ENCODE measurements at places on chromosomes 2 and 18.

DNA sequence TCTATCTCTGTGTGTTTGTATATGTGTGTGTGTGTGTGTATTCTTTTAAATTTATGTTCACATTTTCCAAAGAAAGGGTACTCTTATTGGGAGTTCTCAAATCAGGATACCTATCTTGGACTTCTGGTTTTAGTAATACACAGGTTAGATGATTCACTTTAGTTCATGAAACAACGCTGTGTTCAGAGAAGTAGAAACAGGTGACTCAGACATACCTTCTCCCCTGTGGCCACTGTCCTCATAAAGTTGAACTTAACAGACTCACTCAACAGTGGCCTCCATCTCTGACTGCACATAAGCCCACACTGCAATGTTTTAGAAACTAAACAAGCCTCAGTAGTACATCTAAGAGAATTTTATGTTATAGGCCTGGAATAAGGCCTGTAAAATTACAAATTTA, 566.6 kb upstream of the VRK2 start:
- no peaks in the 10 kb centered on the region for H3K4me1 ChIP-seq
- no peak for DNase-seq
- H3K4me3 ChIP-seq, result no peak overlapping the region
- no peak overlapping the region for H3K27ac ChIP-seq
- H3K27me3 ChIP-seq, result no peaks in the 10 kb centered on the region

DNA sequence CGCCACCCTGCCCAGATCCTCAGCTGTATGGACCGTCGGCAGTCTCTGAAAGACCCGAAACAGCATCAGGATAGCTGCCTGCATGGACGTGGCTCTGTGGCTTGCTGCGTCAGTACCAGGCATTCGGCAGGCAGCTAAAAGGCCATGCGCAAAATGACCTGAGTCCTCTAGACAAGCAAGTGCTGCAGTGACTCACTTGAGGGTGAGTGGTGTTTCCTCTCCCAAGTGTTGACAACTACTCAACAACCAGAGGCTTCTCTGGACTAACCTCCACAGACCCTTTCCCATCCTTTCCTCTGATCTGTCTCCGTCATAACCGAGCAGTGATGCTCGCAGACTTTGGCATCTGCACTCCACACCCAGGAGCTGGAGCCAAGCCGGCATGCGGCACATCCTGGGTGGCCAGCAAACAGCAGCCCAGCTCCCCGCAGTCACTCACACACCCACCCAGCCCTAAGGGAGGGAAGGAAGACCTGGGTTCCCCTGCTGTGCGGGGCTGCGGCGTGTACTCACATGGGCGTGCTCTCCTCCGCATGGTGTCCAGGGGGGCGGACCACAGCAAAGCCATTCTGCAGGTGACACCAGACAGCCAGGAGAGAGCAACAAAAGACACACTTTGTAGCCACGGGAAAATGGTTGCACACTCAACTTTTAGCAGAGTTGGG, 239.3 kb downstream of the TWIST2 start:
- H3K4me3 ChIP-seq, result no peak overlapping the region
- peaks cover 5% of the 10 kb centered on the region for H3K27me3 ChIP-seq
- peak overlapping the region; percentile 43 for H3K27ac ChIP-seq
- peaks cover 4% of the 10 kb centered on the region for H3K36me3 ChIP-seq

DNA sequence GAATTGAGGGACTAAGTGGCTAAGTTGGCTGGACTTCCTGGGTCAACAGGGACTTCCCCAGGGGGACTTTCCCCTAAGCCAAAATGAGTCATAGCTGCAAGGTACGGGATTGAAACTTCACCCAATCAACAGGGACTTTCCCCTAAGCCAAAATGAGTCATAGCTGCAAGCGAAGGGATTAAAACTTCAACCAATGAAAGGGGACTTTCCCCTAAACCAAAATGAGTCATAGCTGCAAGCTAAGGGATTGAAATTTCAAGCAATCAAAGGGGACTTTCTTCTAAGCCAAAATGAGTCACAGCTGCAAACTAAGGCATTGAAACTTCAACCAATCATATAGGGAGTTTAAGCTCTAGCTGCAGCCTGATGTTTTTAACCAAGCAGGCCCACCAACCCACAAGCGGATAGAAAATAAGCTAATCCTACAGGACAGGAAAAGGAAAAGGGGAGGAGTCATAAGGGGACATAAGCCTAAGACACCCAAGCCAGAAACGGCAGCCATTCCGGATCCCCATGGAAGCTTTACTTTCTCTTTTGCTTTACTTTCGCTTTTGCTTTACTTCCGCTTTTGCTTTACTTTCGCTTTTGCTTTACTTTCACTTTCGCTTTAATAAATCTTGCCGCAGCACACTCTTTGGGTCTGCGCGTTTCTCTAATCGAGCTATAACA, 1375.4 kb upstream of the CELF4 start:
- no peak overlapping the region for H3K27ac ChIP-seq
- H3K27me3 ChIP-seq, result no peaks in the 10 kb centered on the region
- DNase-seq, result no peak
- H3K4me1 ChIP-seq, result no peaks in the 10 kb centered on the region

DNA sequence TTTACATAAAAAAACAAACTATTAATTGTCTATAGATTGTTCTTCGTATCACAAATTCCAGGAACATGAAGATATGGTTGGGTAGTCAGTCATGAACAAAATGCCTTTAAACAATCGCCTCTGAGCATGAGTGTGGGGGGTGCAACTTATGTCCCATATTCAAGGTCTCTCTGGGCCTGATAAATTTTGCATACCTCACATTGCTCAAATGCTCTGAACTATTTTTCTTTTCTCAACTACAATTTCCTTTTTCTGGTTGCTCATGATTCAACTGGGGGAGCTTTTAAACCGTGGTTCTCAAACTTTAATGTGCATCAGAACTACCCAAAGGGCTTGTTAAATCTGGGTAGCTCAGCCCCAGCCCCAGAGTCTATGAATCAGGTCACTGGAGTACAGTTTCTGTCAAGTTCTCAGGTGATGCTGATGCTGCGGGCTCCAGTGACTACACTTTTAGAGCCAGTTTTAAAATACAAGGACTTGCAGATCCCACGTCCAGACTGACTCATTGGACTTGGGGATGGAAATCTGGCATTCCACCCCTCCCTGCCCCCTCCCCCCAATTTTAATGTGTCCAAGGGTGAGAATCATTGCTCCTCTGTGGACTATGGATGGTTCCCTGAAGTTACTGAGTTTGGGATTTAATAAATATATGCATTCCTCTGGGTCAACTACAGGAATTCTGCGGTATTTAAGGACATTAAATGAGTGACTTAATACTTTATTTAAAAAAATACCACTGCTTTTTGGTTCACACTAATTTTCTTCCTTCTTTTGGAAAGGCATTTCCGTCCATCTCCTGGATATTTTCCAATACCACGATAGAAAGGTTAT, 1.5 kb upstream of the GPD2 start:
- H3K27me3 ChIP-seq, result peaks cover 2% of the 10 kb centered on the region
- peak overlapping the region; percentile 87 for H3K27ac ChIP-seq
- peak overlapping the region; percentile 78 for H3K4me3 ChIP-seq
- H3K36me3 ChIP-seq, result no peaks in the 10 kb centered on the region

DNA sequence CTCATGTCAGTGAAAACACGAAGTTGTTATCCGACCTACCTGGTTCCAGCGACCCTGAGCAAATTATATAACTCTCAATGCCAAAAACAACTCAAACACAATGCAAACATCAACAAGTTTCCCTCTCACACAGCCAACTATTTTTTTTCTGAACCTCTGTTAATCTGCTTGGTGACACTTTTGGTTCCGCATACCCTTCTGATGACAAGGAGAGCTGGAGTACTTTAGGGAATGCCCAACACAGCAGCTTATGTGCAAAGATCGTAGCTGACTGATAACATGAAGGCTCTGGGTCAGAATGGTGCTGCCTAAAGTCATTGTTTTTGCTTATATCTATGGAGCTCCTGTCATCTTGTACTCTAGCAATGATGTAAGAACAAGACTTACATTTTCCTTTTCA, 72.7 kb upstream of the CCDC68 start:
- no peak overlapping the region for H3K27ac ChIP-seq
- H3K27me3 ChIP-seq, result no peaks in the 10 kb centered on the region
- no peak for DNase-seq
- no peaks in the 10 kb centered on the region for H3K4me1 ChIP-seq

DNA sequence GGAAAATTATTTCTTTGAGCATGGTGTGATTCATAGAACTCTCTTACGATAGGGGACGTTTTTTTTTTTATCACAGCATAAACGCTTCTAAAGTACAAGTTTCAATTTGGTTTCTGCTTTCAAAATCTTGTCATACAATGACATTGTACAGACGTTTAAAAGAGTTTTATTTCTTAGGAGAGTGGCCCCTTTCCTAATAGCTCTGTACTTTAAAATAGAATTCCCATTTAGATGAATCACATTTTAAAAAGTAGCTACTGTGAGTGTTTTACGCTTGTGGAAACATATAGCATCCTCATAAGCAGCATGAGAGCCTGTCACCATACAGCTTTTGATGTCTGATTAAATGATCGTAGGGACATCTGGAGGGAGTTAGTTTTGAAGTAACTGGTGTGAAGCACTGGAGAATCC, 510.9 kb downstream of the PARD3B start:
- H3K4me1 ChIP-seq, result no peaks in the 10 kb centered on the region
- H3K36me3 ChIP-seq, result no peaks in the 10 kb centered on the region
- DNase-seq, result no peak
- no peak overlapping the region for H3K27ac ChIP-seq
- H3K4me3 ChIP-seq, result no peak overlapping the region
- H3K27me3 ChIP-seq, result no peaks in the 10 kb centered on the region

DNA sequence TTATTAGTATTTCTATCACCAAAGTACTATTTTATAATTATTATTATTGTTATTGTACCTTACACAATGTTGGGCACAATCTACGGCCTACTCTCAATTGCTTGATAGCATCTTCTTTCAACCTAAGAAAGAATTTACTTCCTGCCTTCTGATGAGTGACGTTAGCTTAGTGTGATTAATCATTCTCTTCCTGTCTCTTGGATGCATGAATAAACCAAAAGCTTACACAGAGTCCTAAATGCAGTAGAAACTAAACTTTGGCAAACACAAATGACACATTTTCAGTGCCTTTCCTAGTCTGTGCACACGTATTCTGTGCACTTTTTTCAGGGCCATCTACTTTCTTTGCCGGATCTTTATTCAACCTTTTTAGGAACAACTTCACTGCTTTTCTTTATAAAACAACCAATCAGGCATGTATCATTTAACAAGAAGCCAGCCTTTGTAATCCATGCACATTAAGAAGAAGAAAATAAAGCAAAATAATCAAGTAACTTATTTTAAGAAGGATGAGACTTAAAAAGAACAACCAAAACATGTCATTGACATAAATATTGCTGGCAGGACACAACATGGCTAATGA, 19.1 kb downstream of the TRAK2 start:
- H3K27me3 ChIP-seq, result no peaks in the 10 kb centered on the region
- DNase-seq, result no peak
- H3K27ac ChIP-seq, result no peak overlapping the region
- H3K4me3 ChIP-seq, result no peak overlapping the region

- H3K27ac ChIP-seq, result no peak overlapping the region
- H3K4me1 ChIP-seq, result peaks cover 11% of the 10 kb centered on the region
- peak; percentile 86 for DNase-seq
- H3K4me3 ChIP-seq, result no peak overlapping the region
- H3K36me3 ChIP-seq, result no peaks in the 10 kb centered on the region
- H3K27me3 ChIP-seq, result peaks cover 4% of the 10 kb centered on the region
Measured at GRCh38 chr2:1550658-1551316, 137.5 kb downstream of the TPO start.

DNA sequence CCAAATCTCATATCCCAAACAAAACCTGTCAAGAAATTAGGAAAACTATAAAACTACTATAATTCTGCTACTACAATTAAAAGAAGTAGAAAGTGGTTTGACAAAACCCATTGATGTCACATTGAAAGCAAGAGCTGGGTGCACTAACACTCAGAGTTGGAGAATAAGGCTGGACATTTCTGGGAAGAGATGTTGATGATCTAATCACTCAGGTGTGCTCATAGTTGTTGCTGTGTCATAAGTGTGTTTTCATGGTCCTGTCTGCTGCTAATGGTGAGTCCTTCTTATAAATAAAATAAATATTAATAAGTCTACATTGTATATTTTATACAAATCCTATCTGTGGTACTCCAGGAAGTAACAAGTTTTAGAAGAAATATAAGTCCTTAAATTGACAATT, 168.2 kb upstream of the LRP1B start:
- H3K27ac ChIP-seq, result no peak overlapping the region
- H3K36me3 ChIP-seq, result no peaks in the 10 kb centered on the region
- no peak for DNase-seq
- no peaks in the 10 kb centered on the region for H3K4me1 ChIP-seq
- H3K4me3 ChIP-seq, result no peak overlapping the region

GRCh38 chr2:38527338-38528007, 75.3 kb downstream of the HNRNPLL start:
- no peaks in the 10 kb centered on the region for H3K36me3 ChIP-seq
- H3K27me3 ChIP-seq, result peaks cover 12% of the 10 kb centered on the region
- H3K4me3 ChIP-seq, result peak overlapping the region; percentile 82
- H3K27ac ChIP-seq, result peak overlapping the region; percentile 68
- no peak for DNase-seq
- peaks cover 25% of the 10 kb centered on the region for H3K4me1 ChIP-seq

GRCh38 chr18:79964330-79965118, at the start of gene HSBP1L1:
Gene HSBP1L1 (plus strand): TSS chr18:79964643. CDS start chr18:79964736, 93 bp downstream.
- H3K27ac ChIP-seq, result no peak within 1 kb of the TSS
- H3K4me3 ChIP-seq, result peak within 1 kb of the TSS; percentile 61
- peaks cover 10% of the 10 kb centered on the region for H3K4me1 ChIP-seq

DNA sequence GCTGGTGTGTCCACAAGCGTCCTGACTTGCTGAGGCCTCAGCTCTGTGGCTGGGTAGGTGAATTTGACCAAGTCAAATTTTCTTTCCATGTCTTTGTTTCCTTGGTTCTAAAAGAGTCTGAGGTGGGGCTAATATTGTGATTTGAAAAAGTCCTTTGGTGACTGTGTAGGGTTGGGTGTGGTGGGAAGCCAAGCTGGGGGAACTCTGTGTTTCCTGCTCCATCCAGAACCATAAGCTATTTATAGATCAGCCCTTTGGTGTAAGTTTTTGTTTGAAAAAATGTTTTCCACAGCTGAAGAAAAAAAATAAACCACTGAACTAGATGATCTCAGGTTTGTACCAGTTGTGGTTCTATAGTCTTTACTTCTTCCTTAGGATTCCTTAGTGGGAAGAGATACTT, 462.7 kb downstream of the TGIF1 start:
- peaks cover 2% of the 10 kb centered on the region for H3K27me3 ChIP-seq
- H3K36me3 ChIP-seq, result no peaks in the 10 kb centered on the region
- H3K27ac ChIP-seq, result no peak overlapping the region
- peaks cover 13% of the 10 kb centered on the region for H3K4me1 ChIP-seq

- H3K27me3 ChIP-seq, result no peaks in the 10 kb centered on the region
- no peak for DNase-seq
- H3K4me3 ChIP-seq, result no peak overlapping the region
Measured at GRCh38 chr2:201404699-201405280, 46.5 kb downstream of the TRAK2 start.

DNA sequence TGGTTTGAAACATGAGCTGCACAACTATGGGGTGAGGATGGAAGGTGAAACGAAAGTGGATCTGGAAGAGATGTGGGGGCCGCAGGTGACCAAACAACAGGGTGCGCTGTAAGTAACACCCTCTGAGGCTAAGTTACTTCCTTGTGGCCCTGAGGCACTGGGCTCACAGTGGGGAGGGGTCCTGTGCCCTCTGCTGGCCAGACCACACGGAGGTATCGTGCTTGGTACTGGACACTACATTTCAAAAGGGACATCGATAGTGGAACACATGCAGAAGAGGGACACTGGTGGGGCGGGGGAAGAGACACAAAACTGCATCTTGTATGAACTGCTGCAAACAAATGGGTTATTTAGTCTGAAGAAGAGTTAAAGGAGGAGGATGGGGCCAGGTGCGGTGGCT, 110.6 kb downstream of the CLIP4 start:
- no peak for DNase-seq
- peaks cover 9% of the 10 kb centered on the region for H3K36me3 ChIP-seq
- no peak overlapping the region for H3K4me3 ChIP-seq
- no peak overlapping the region for H3K27ac ChIP-seq
- H3K27me3 ChIP-seq, result peaks cover 9% of the 10 kb centered on the region

Measured in glutamatergic neuron (in vitro differentiated cells).